Activated naive CD4-positive, alpha-beta T cell treated with anti-CD3 and anti-CD28 coated beads, Interleukin-2, amount 50 U/mL, for 16 hours (primary cell): ENCODE measurements at places on chromosomes 3 and 15.

DNA sequence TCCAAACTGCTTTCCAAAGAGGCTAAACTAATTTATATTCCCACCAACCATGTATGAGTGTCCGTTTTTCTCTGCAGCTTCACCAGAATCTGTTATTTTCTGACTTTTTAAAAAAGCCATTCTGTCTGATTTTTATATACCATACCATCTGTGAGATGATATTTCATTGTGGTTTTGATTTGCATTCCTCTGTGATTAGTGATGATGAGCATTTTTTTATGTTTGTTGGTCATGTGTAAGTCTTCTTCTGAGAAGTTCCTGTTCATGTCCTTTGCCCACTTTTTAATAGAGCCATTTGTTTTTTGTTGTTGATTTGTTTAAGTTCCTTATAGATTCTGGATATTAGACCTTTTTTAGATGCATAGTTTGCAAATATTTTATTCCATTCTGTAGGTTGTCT lies 179.4 kb upstream of the ALCAM start:
- DNase-seq: no peak

DNA sequence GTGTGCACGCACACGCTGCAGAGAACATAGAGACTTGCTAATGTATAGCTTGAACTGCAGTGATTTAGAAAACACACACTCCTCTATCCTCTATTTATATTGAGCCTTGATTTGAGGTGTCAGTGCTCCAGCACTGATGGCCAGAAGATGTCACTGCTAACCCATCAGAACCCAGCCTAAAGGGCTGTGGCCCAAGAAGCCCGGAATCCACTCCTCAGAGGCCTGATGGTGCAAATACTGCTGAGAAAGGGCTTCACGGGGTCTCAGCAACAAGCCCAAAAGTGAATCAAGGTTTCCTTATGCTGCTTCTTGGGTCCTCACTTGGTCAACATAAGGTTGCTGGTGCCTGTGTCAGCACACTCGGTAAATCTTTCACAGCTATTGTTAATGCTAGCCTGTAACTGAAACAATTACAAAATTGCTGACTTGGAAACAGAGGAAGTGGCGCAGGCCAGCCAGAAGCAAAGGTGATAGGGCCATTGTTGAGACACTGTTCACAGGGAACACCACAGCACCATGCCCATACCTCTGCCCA lies 60.3 kb downstream of the HEG1 start:
- DNase-seq: peak; percentile 50

DNA sequence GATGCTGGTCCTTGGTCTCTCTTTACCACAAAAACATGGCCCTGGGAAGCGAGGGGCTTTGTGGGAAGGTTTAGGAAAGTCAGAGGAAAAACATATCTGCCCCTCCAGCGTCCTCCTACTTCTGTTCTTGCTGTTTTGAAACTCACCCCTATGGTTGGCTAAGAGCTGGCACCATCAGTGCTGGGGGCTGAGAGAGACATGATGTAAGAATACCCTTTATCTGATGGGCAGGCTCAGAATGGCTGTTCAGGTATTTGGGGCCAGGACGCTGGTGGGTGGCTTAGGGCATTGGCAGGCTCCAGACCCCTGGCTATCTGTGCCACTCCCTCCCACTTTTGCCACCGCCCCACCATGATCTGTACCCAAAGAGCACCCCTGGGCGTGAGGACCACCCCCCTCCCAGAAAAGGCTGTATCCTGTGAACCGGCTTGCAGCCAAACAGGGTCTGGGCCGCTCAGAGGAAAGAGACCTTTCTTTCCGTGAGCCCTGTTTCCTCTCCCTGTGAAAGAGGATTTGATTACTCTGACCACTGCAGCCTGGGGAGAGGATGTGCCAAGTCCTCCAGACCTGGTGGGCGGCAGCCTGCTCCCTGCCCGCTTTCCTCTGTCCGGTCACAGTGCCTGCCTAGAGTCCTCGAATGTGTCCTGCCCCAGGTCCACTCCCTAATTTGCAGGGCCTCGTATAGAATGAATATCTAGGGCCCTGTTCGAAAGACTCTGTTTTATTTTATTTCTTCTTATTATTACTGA lies 61.3 kb upstream of the SLC6A6 start:
- no peak for DNase-seq

DNA sequence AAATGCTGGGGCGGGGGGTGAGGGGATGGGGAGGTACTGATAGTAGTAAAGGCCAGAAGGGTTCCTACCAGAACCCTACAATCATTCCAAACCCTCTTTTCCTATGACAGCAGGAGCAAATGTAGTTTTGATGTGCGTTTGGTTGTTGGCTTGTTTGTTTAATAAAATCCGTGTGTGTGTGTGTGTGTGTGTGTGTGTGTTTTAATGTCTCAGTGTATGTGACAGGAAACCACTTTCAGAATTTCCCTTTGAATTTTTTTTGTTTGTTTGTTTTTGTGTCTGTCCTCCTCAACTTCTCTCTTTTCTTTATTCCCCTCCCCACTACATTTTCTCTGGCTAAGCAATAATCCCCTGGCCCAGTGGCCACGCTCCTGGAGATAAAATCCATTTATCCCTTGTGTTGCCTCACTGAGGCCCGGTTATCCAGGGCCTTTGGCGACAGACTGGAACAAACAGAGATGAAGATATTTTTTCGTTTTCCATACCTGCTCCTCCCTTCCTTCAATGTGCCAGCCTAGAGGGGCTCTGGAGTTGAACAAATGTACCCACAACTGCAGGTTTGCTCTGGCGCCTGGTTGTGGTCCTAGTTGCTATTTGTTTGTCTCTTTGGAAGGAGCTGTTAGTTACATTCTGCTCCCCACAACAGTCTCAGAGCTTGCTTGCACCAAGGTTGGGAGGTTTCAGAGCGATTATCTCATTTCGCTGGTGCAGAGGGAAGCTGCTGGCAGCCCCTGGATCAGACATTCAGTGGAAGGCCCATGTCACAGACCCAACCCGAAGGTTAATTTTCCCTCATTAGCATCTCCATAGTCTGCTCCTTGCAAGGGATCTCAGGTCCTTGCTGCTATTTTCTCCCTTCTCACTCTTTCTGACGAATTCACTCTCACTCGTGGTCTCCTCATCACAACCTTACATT lies 17.9 kb downstream of the NR2F2 start:
- DNase-seq: no peak

GRCh38 chr15:51088585-51088984 lies 6.1 kb downstream of the TNFAIP8L3 start:
- no peak for DNase-seq

DNA sequence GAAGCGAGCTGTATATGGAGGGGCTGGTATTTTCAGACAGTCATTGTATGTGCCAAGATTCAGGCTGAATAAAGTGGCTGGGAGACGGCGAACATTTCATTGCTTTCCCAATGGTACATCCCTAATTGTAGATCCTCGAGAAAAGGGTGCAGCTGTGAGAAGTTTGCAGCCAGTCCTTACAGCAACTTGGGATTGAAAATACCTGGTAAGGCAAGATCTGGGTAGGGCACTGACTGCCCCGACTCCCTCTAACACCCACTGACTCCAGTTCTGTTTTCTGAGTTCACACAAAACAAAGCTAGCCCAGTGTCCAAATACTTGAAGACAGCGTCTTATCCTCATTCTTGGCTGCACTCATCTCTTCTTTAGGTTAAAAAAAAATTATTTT lies 63.7 kb downstream of the EDEM1 start:
- no peak for DNase-seq

DNA sequence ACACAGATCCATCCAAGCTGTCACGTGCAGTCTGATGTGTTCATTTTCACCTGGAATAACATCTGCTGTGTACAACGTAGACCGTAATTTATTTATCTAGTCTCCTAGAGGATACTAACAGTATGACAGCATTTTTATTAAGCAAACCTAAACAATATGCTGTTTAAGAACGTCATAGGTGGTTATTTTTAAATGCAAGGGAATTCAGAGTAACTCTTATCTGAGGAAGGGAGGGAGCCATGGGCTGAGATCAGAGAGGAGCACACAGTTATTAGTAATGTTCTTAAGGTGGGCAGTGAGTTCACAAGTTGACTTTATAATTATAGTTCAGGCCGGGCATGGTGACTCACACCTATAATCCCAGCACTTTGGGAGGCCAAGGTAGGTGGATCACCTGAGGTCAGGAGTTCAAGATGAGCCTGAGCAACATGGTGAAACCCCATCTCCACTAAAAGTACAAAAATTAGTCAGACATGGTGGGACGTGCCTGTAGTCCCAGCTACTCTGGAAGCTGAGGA lies 193.6 kb downstream of the UACA start:
- no peak for DNase-seq

DNA sequence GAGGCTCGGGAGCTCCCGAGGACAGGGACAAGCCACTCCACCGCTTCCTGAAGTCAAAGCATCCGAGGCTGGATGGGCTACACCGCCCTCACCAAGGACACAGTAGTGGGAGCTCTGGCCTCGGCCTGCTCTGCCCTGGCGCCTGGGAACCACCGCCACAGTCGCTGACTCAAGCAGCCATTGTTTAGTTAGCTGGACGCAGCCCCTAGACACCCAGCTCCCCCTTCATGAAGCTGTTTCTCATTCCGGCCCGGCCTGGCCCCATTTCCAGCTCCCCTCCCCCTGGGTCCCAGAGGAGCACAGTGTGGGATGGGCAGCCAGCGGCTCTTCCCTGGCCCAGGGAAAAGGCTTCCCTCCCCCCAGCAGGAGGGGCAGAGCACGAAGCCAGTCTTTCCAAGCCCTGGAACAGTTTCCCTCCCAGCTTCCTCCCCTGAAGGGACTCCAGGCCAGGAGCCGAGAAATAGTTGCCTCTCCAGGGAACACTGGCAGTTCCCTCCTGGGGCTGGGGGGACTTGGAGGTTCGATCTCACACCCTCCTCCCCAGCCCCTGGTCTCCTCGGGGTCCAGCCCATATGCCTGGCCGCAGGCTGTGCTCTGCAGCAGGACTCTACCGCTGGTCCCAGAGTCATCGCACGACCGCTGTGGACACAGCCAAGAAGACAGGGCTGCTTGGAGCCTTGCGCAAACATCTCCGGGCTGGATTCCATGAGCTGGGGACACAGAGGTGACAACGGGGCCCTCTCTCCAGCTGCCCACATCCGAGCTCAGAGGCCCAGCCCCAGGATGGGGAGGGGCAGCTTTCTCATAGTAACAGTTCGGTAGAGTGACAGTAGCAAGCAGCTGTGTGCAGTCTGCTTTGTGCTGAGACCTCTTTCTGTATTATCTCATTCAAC lies 10.0 kb downstream of the PLXND1 start:
- no peak for DNase-seq

GRCh38 chr15:65050270-65050669 lies 5.1 kb downstream of the SLC51B start:
- no peak for DNase-seq

DNA sequence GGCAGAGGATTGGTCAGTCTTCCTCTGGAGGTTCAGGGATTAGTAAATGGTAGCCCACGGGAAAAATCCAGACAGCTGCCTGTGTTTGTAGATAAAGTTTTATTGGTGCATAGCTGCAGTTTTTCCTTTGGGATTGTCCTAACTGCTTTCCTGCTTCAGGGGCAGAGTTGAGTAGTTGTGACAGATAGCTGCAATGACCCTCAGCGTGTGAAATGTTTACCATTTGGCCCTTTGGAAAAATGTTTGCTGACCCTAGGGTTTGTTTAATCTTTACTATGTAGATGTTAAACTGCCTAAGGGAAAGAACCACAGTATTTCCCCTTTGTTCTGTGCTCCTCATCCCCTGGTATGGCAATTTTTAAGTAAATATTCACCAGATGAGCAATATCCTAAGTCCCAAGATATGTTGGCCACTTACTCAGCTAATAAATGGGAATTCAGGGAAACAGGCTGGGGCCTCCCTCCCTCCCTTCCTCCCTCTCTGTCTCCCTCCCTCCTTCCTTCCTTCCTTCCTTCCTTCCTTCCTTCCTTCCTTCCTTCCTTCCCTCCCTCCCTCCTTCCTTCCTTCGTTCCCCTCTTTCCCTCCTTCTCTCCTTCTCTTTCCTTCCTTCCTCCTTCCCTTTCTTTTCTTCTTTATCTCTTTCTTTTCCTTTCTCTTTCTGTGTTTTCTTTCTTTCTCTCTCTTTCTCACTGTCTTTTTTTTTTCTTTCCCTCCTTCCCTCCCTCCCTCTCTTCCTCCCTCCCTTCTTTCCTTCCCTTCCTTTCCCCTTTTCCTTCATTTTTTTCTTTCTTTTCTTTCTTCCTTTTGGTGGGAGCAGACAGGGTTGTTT lies 234.6 kb upstream of the BHLHE40 start:
- no peak for DNase-seq

- DNase-seq: no peak
Observed at GRCh38 chr3:31407665-31408064, 125.1 kb upstream of the STT3B start.

- no peak for DNase-seq
Observed at GRCh38 chr3:72938471-72939265, 50.8 kb downstream of the GXYLT2 start.

- no peak for DNase-seq
Observed at GRCh38 chr3:46825450-46825849, 37.8 kb downstream of the MYL3 start.

DNA sequence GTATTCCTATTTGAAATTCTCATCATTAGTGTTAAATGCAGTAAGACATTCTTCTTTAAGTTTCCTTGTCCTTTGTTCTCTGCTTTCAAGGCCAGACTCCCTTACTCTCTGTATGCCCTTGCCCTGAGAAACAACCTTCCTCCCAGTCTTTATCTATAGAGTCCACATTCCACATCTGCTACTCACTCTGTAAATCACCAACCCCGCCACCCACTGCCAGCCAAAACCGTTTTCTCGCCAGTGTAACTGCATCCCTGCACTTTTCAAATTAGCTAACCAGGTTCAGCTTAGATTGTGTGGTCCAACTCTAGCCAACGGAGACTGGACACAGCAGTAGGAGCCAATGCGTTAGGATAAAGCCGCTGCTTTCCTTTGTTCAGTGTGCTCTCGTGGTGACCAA lies 402.4 kb upstream of the PDZRN3 start:
- DNase-seq: no peak

DNA sequence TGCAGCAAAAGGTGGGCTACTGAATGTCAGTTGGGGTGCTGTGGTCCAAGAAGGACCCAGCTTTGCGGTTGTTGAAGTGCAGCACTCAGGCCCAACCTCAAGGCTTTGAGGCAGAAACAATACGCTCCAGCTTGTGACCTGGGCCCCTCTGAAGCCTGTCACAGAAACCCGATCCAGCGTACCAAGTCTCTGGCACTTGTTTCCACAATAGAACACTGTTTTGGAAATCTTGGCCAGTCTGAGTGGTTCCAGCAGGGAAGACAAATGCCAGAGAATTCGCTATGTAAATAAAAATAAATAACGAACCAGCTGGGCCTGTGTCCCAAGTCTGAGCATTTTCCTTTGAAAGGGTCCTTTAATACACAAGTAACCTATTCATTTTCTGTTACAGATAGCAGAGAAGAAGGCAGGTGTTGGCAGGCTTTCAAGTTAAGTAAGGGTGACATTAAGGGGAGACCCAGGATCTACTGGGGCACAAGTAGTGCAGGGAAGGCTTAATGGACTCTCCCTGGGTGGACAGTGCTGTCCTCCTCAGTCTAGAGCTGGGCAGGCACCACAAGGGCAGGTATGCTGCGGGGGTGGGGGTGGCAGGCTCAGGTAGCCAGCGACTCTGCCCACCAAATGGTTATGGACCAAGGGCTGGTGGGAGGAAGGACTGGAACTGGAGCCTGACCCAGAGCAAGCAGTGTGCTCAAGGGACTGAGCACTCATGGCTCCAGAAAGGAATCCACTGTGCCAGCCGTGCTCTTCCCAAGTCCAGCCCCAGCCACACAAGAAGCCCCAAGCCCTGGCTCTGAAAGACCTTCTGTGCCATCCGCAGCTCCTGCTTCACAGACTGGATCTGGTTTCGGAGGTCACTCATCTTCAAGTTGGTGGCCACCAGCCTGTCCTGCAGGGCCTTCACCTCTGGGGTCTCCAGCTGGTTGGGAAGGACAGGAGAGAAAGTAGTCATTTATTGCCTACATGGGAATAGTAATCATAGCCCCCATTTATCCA lies 26.3 kb downstream of the CCDC13 start:
- DNase-seq: no peak
